ENCODE measurements at places on chromosomes 5 and 9. TPM values are rescaled to one million over a fixed set of nuclear protein-coding genes. Genes with fewer than 3 reads are reported as not detected.

The SCGB3A2 gene
- not detected for total RNA-seq

The STK32A gene
- total RNA-seq: not detected

- H3K27ac ChIP-seq: peak overlapping the region; percentile 54
- H3K36me3 ChIP-seq: peaks cover 4% of the 10 kb centered on the region
- peaks cover 66% of the 10 kb centered on the region for H3K4me1 ChIP-seq
- peak; percentile 77 for DNase-seq
Observed at GRCh38 chr9:93129286-93129685, 4.8 kb downstream of the NINJ1 start.

- no peaks in the 10 kb centered on the region for H3K4me1 ChIP-seq
- no peak overlapping the region for H3K4me3 ChIP-seq
- peaks cover 7% of the 10 kb centered on the region for H3K36me3 ChIP-seq
- H3K27me3 ChIP-seq: peaks cover 48% of the 10 kb centered on the region
Observed at GRCh38 chr9:132592451-132592850, 10.0 kb downstream of the BARHL1 start.

DNA sequence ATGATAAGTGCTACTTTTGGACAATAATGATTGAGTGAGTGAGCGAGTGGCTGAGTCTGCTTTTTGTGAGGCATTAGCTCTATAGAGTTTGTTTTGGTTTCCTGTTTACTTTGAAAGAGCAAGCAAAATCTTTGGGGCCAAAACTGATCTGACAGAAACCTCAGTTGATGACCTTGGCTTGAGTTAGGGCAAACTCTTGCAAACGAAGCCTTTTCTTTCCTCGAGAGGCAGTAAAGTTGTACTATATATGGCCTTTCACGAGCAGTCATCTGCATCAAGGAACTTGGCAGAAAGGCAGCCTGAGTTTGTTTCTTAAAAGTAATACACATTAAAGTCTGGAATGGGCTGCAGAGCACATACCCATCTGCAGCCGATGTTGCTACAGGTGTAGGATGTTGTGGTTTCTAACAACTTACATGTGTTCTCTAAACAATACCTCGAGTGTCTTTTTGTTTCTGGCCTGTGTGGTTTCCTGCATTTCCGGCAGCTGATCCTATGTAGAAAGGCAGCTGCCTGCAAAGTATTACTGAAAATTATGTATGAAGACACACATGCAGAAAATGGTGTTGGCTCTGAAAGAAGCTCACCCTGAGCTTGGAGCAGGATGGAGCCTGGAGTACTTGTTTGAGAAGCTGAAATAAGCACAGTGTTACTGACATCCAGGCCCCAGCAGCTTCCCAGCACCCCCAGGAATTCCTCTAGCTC, 60.8 kb downstream of the FOXD1 start:
- no peak overlapping the region for H3K4me3 ChIP-seq
- peak; percentile 12 for DNase-seq
- no peaks in the 10 kb centered on the region for H3K36me3 ChIP-seq

DNA sequence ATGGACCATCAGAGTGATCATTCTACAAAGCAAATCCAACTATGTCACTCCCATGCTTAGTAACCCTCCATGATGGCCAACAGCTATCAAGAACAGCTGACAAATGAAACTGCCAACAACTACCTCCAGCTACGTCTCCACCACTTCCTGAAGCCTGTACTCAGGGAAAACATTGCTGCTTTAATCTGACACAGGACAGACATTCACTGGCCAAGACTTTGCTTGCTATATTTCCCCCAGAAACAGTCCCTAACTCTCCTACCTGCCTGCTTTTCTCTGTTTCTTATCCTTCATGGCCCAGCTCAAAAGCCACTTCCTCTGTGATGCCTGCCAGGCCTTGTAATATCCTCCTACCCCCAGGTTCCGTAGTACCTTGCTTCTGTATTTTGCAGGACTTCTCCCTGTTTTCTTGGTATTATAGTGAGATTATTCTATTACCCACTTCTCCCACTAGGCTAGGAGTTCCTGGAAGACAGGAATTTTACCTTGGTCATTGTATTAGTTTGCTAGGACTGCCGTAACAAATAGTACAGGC, 14.7 kb upstream of the RAB14 start:
- no peak overlapping the region for H3K27ac ChIP-seq
- peaks cover 5% of the 10 kb centered on the region for H3K4me1 ChIP-seq
- no peak overlapping the region for H3K4me3 ChIP-seq
- no peak for DNase-seq

DNA sequence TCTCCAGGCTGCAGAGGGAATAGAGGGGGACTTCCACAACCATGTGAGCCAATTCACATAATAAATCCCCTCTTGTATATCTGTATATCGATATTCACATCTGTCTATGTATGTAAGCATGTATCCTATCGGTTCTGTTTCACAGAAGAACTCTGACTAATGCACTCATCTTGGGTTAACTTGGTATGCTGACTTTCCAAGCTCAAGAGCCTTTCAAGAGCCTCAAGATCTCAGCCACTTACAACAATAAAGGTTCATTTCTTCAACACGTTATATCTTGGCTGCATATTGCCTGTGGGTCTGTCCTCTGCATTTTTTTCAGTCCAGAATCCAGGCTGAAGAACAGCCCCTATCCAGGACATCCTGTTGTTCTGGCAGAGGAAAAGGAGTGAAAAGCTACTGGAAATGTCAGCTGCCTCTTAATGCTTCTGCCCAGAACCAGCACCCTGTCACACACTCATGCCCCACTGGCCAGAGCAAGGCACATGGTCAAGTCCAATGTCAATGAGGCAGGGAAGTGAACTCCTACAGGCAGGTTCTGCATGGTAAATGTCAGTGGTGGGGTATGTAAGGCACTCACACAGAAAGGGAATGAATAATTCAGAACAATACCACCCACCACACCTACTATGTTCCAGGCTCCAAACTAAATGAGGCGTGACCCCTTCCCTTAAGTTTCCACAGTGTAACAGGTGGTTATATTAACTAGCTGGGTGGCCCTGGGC, 91.6 kb upstream of the ICE1 start:
- H3K27me3 ChIP-seq: no peaks in the 10 kb centered on the region
- no peaks in the 10 kb centered on the region for H3K4me1 ChIP-seq
- H3K36me3 ChIP-seq: no peaks in the 10 kb centered on the region
- H3K27ac ChIP-seq: no peak overlapping the region
- no peak overlapping the region for H3K4me3 ChIP-seq

DNA sequence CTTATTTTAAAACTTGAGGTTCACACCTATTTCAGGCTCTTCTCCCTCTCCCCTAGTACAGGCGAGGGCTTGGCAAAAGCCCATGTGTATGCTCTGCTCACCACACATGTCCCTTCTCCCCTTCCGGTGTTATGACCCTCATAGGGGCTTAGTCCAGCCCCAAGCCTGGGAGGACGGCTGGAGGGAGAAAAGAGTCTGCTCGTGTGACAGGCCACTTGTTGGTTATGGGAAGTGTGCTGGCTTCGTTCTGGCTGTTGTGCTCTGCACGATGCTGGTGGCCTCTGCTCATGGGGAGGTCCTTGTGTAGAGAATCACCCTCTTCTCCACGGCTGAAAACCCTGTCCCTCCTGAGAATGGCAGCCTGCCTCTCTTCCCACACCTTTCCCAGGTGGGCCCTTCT, 11.1 kb downstream of the PTTG1 start:
- no peak overlapping the region for H3K27ac ChIP-seq
- DNase-seq: no peak
- peaks cover 6% of the 10 kb centered on the region for H3K27me3 ChIP-seq
- H3K4me1 ChIP-seq: no peaks in the 10 kb centered on the region
- H3K36me3 ChIP-seq: no peaks in the 10 kb centered on the region
- no peak overlapping the region for H3K4me3 ChIP-seq

- no peak overlapping the region for H3K27ac ChIP-seq
- peaks cover 86% of the 10 kb centered on the region for H3K4me1 ChIP-seq
- no peak for DNase-seq
- H3K36me3 ChIP-seq: peaks cover 15% of the 10 kb centered on the region
Observed at GRCh38 chr5:151680944-151681427, 5.7 kb downstream of the SPARC start.

DNA sequence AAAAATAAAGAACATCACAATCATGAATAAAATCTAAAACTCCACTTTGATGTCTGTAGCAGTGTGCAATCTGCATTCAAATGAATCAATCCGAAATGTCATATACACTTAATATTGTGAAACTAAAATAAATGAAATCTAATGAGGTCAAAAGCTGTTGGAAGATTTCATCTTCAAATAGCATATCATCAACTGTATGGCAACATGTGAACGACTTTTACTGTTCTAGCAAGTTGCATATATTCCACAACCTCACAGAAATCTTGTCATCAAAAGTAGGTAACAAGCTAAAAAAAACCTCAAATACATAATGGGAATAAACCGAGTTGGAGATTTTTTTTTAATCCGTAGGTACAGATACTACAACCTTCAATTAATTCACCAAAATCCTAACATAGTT, 1.2 kb downstream of the PTBP3 start:
- no peak for DNase-seq
- peak overlapping the region; percentile 75 for H3K27ac ChIP-seq
- no peaks in the 10 kb centered on the region for H3K27me3 ChIP-seq
- no peaks in the 10 kb centered on the region for H3K36me3 ChIP-seq
- peak overlapping the region; percentile 60 for H3K4me3 ChIP-seq

- peak overlapping the region; percentile 63 for H3K4me3 ChIP-seq
- H3K27ac ChIP-seq: no peak overlapping the region
- H3K4me1 ChIP-seq: peaks cover 11% of the 10 kb centered on the region
- H3K36me3 ChIP-seq: no peaks in the 10 kb centered on the region
- H3K27me3 ChIP-seq: no peaks in the 10 kb centered on the region
- DNase-seq: no peak
Observed at GRCh38 chr5:68287631-68287975, 72.0 kb downstream of the PIK3R1 start.

GRCh38 chr9:81207651-81208050, 481.7 kb downstream of the TLE1 start:
- no peaks in the 10 kb centered on the region for H3K4me1 ChIP-seq
- DNase-seq: no peak
- no peak overlapping the region for H3K4me3 ChIP-seq
- H3K27me3 ChIP-seq: no peaks in the 10 kb centered on the region
- no peak overlapping the region for H3K27ac ChIP-seq

GRCh38 chr5:62717301-62717933, 138.8 kb downstream of the LRRC70 start:
- H3K27me3 ChIP-seq: peaks cover 2% of the 10 kb centered on the region
- H3K4me1 ChIP-seq: no peaks in the 10 kb centered on the region
- no peak overlapping the region for H3K4me3 ChIP-seq
- no peaks in the 10 kb centered on the region for H3K36me3 ChIP-seq
- no peak for DNase-seq

DNA sequence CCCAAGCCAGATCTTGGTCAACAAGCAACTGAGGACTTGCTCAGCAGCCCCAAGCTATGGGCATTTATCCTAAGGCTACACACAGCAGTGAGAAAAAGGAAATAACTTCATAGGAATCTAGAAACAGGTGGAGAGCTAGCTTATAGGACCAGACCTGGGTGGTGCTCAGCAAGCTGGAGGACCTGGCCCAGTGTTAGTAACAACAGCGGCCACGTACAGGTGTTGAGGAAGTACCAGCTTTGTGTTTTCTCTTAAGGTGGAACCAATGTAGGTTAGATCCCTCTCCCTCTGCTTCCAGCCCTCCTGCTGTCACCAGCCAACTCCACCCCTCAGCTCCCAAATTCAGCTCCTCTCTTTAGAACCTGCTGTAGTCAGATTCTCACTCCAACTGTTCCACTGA, 43.4 kb downstream of the IRF1 start:
- H3K27me3 ChIP-seq: no peaks in the 10 kb centered on the region
- DNase-seq: no peak

GRCh38 chr5:757931-758697, 26.4 kb downstream of the ZDHHC11B start:
- H3K4me3 ChIP-seq: no peak overlapping the region
- no peak for DNase-seq
- no peaks in the 10 kb centered on the region for H3K27me3 ChIP-seq
- no peaks in the 10 kb centered on the region for H3K4me1 ChIP-seq
- H3K36me3 ChIP-seq: no peaks in the 10 kb centered on the region

DNA sequence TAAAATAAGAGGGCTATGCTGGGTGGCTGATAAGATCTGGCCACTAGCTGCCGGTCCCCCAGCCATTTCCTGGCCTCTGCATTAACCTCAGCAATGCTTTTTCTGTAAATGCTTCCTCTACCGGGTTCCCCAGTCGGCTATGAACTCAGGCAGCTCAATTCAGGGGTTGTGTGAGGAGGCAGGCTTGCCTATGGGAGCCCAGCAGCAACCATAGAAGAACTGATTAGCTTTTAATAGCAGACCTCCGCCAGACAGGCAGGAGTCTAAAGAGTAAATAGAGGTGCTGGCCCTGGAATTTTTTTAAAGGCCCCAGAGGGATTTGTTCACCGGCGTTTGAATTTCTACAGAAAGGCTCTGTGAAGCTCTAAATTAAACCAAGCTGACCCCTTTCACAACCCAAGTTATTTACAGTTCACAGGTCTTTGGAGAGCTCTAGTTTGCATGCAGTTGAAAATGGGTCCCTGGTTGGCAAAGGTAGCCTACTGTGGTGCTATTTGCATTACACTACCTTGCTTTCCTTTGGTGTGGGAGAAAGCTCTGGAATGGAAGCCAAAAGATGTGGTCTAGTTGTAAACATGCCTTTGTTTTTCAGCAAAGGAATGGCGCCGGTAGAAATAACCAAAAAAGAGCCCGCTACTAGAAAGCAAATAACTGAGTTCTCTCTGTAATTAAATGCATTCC, 289.7 kb upstream of the SEMA6A start:
- H3K4me1 ChIP-seq: no peaks in the 10 kb centered on the region
- DNase-seq: no peak
- no peaks in the 10 kb centered on the region for H3K36me3 ChIP-seq
- no peak overlapping the region for H3K4me3 ChIP-seq
- no peak overlapping the region for H3K27ac ChIP-seq

DNA sequence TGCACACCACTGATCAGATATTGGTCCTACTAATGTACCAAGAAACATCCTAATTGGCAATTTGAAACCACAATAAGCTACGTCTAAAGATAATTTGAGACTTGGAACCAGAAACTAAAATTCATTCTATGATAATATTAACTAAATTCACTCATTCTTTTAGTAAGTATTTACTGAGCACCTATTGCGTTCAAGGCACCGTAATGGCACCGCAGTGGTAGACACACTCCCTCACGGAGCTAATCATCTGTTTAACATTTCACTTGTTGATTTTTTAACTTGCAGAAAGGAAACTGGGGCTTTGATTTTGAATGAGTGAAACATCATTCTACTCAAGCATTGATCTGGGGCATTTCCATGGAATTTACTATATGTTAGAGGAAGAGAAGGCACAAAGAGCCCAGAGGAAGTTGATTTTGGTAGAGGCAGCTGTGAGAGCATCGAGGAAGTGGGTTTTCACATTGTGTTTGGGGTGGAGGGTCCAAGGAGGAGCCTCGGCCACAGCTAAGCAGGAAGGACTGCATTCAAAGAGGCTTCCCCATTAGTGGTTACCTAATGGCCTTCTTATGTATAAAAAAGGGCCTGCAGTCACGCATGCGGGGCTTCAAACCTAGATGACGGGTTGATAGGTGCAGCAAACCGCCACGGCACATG, 7.1 kb downstream of the RAPGEF1 start:
- peak overlapping the region; percentile 45 for H3K27ac ChIP-seq
- DNase-seq: no peak
- H3K4me1 ChIP-seq: peaks cover 84% of the 10 kb centered on the region
- no peaks in the 10 kb centered on the region for H3K36me3 ChIP-seq
- H3K27me3 ChIP-seq: no peaks in the 10 kb centered on the region

GRCh38 chr5:86403190-86403589, 214.6 kb upstream of the COX7C start:
- no peak for DNase-seq
- H3K4me1 ChIP-seq: no peaks in the 10 kb centered on the region
- H3K36me3 ChIP-seq: no peaks in the 10 kb centered on the region
- H3K27me3 ChIP-seq: no peaks in the 10 kb centered on the region
- H3K4me3 ChIP-seq: no peak overlapping the region
